ENCODE measurements at places on chromosomes 4 and X.

DNA sequence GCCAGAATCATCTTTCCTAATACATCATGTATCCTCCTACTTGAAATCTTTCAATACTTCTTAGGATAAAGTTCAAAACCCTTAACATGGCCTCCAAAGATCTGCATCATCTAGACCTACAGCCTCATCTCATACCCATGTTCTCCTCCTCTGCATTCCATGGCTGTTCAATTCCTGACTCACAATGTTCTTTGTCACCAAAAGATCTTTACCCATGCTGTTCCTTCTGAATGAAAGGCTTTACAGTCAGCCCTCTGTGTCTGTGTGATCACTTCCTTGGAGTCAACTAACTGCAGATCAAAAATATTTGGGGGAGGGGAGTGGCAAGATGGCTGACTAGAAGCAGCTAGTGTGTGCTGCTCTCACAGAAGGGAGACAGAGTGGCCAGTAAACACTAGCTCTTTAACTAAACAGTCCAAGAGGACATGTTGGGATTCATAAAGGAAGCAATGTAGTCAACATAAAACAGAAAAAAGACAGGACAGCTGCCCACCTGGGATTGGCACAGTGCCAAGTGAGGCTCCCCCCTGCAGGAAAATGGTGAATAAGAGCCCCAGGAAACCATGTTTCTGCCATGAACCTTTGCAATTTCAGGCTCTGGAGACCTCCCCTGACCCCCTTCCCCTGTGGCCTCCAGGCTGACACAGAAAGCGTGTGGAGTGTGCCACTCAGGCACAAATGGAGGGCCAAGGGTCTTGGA, 31.9 kb downstream of the CBR4 start:
- DNase-seq: peak; percentile 28

- DNase-seq: no peak
These were observed 7.9 kb upstream of the CPLX1 start for GRCh38 chr4:833731-834367.

GRCh38 chrX:131894995-131895394, 128.1 kb upstream of the STK26 start:
- peak; percentile 61 for DNase-seq

- DNase-seq: no peak
These were observed 3.6 kb upstream of the AFP start for GRCh38 chr4:73432169-73433000.

GRCh38 chr4:53522334-53522733, 69.0 kb downstream of the LNX1 start:
- DNase-seq: no peak

- DNase-seq: no peak
These were observed 19.8 kb downstream of the GAB1 start for GRCh38 chr4:143356493-143356892.
